ENCODE measurements at places on chromosomes 5 and 9. TPM values are rescaled to one million over a fixed set of nuclear protein-coding genes. Genes with fewer than 3 reads are reported as not detected.

The TRIP13 gene
- total RNA-seq, result 8.2 TPM

The FOXD4L3 gene
- not detected for total RNA-seq

The PRUNE2 gene
- total RNA-seq, result 10.2 TPM

The NR5A1 gene
- not detected for total RNA-seq

The STPG3 gene
- total RNA-seq, result not detected

The CFAP157 gene
- not detected for total RNA-seq

The OBP2B gene
- total RNA-seq, result not detected

The CYLC2 gene
- not detected for total RNA-seq

The C9orf40 gene
- 9.4 TPM for total RNA-seq

The LCN1 gene
- total RNA-seq, result not detected

The SH3TC2 gene
- 0.41 TPM for total RNA-seq

The KIF20A gene
- total RNA-seq, result 4.1 TPM

The SLC24A2 gene
- total RNA-seq, result 3.7 TPM

The SLC36A1 gene
- 19.2 TPM for total RNA-seq

The ARHGEF28 gene
- 6.1 TPM for total RNA-seq

The UGT3A1 gene
- total RNA-seq, result not detected

The FAT2 gene
- total RNA-seq, result 3.3 TPM

The UBE2B gene
- 56.7 TPM for total RNA-seq

The AMBP gene
- total RNA-seq, result 0.82 TPM

The RAB3C gene
- total RNA-seq, result 46.5 TPM

The PCDHB10 gene
- 13.9 TPM for total RNA-seq

The LHX2 gene
- 73.0 TPM for total RNA-seq

The PCDHGA10 gene
- 9.8 TPM for total RNA-seq

The CSF1R gene
- total RNA-seq, result 5.3 TPM

The NTRK2 gene
- 221 TPM for total RNA-seq

The S1PR3 gene
- 3.7 TPM for total RNA-seq

The ARHGEF37 gene
- 1.2 TPM for total RNA-seq

The PTPN3 gene
- total RNA-seq, result 3.3 TPM

The RNF183 gene
- total RNA-seq, result not detected

Data from frontal cortex (tissue), 4 donors.